H1 (cell line): ENCODE measurements at places on chromosomes 1 and 21. TPM values are rescaled to one million over a fixed set of nuclear protein-coding genes. Genes with fewer than 3 reads are reported as not detected.
A peak's percentile ranks its signal among the peaks of the same experiment; 100 is the strongest.

DNA sequence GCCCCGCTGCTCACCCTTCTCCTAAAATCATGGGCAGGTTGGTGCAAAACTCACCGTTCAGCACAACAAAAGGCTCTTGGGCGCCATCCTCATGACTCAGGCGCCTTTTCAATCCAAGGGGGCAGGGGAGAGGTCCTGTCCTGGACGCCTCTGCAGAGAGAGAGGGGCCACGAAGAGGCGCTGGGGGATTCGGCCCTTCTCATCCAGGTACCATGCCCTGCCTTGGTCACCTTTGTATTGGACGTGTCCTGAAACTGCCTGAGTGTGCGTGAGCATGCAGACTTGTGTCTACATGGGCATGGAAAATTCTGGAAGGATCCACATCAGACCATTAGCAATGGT is 53.5 kb downstream of the SLC37A1 start:
- no peak overlapping the region for H3K27ac ChIP-seq
- H3K36me3 ChIP-seq: peaks cover 10% of the 10 kb centered on the region; the same call in 1 of the 2 replicates
- H3K4me3 ChIP-seq: no peak overlapping the region
- H3K27me3 ChIP-seq: no peaks in the 10 kb centered on the region

DNA sequence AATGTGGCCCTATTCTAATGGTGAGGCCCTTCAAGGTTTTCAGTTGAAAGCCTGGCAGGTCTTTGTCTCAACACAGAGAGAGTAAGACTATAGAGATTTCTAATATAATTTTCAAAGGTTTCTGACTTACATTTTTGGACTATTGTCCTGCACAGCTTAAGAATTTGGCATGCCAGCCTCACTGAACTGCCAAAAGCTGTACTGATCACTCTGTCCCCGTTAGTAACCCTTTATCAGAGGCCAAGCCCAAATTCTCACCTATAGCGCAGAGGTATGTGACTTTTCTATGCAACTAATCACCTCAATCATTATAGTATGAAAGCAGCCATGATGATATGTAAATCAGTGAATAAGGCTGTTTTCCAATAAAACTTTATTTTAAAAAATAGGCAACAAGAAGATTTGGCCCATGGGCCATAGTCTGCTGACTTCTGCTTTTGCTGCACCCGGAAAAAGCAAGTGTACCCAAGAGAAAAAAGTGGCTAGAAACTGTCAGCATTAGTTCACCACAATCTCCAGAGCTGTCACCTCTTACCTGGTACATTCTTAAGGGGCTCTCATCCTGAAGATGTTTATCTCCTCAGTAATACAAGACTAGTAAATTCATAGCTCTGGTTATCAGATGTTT is 85.4 kb downstream of the PIGK start:
- H3K4me1 ChIP-seq: no peaks in the 10 kb centered on the region
- H3K27me3 ChIP-seq: no peaks in the 10 kb centered on the region
- H3K27ac ChIP-seq: no peak overlapping the region
- H3K36me3 ChIP-seq: no peaks in the 10 kb centered on the region
- H3K4me3 ChIP-seq: no peak overlapping the region
- DNase-seq: no peak

DNA sequence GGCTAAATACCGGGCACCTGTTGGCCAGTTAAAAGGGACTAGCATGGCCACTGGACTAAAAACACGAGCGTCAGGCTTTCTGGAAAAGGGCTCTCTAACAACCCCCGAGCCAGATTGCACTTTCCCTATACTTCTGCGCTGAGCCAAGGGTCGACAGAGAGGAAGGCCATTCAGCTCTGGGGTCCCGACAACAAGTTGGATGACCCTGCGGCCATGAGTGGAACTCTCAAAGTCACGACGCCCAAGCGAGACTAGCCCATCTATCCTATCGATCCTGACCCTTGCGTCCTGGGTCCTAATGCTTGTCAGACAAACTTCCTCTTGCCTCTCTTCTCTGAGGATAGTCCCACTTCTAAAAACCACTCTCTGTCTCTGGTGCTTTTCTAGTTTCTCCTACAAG is 99.9 kb upstream of the PRDX6 start:
- no peak overlapping the region for H3K27ac ChIP-seq
- no peaks in the 10 kb centered on the region for H3K27me3 ChIP-seq
- no peak for DNase-seq
- no peak overlapping the region for H3K4me3 ChIP-seq

- H3K4me1 ChIP-seq: no peaks in the 10 kb centered on the region
- DNase-seq: no peak
- H3K4me3 ChIP-seq: no peak overlapping the region
- H3K36me3 ChIP-seq: no peaks in the 10 kb centered on the region
Measured at GRCh38 chr21:25838809-25839208, 104.0 kb downstream of the GABPA start.

GRCh38 chr1:44013949-44014348 is 17.3 kb downstream of the SLC6A9 start:
- no peaks in the 10 kb centered on the region for H3K27me3 ChIP-seq
- H3K36me3 ChIP-seq: no peaks in the 10 kb centered on the region
- no peak for DNase-seq
- H3K4me3 ChIP-seq: no peak overlapping the region
- H3K4me1 ChIP-seq: no peaks in the 10 kb centered on the region
- H3K27ac ChIP-seq: no peak overlapping the region

DNA sequence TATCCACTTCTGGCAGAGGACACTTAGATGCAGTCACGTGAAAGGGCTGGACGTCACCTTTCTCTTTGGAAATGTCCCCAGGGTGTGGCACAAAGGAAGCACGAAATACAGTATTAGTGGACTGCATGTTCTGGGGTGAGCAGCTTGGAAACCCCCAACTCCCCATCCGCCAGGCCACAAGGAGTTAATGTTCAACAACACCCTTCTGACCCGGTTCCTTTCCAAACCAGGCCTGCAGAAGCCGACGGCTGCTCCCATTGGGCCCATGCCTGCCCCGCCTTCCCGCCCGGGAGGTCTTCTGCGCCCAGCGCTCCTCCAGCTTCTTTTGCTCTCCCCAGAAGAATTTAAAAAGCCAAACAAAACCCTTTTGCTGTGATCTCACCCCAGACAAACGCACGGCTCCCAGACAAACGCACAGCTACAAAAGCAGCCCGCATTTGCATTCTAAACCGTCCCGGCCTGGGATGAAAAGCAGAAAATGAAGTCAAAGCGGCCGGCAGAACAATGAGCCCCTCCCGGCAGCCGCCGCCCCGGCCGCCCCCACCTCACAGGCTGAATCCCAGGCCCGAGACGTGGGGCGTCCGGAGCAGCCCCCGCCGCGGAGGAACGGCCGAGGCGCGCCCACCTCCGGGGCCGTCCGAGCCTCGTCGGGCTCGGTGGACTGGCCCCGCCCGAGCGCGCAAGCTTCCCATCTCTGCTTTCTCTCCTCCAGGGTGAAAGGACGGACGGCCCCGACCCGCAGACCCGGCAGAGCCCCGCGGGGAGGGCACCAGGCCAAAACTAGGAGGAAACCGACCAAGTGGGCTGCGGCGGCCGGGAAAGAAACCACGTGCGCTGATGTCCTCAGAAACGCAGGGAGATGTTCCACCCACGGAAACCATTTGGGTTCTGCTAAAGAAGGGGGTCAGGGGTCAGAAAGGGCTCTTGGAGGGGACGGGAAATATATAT is 101.9 kb downstream of the PLPP3 start:
- H3K36me3 ChIP-seq: no peaks in the 10 kb centered on the region
- peak overlapping the region; percentile 30 for H3K4me3 ChIP-seq
- H3K4me1 ChIP-seq: peaks cover 4% of the 10 kb centered on the region

- peak overlapping the region; percentile 85 for H3K4me3 ChIP-seq
- peaks cover 39% of the 10 kb centered on the region for H3K4me1 ChIP-seq
- H3K27ac ChIP-seq: no peak overlapping the region
- no peaks in the 10 kb centered on the region; the same call in 1 of the 2 replicates for H3K36me3 ChIP-seq
Measured at GRCh38 chr1:114154146-114154962, 685 bp upstream of the SYT6 start.

GRCh38 chr1:199405634-199406196 is 621.8 kb upstream of the NR5A2 start:
- peaks cover 1% of the 10 kb centered on the region for H3K27me3 ChIP-seq
- no peak overlapping the region for H3K27ac ChIP-seq
- DNase-seq: no peak

DNA sequence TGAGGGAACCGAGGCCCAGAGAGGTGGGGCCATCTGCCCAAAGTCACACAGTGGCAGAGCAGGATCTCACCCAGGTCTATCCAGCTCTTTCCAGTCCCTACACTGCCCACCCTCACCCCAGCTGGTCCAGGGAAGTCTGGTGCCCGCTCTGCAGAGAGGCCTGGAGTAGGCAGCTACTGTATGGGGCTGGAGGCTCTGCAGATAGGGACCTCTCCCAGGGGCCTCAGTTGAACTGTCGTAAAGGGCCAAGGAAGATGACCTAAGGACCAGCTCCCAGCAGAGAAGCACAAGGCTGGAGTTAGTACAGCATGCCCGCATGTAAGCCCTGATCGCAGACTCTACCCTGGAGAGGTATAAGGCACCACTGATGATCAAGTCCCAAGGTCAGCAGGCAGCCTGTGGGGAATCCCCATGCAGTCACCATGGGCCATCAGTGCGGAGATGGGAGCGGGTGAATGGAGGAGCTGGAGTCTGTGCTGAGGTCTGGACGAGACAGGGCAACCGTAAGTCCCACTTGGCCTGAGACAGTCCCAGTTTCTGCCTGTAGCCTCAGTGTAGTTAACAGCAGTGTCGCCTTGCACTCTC is 320.2 kb downstream of the MATN1 start:
- no peaks in the 10 kb centered on the region for H3K27me3 ChIP-seq
- no peaks in the 10 kb centered on the region for H3K36me3 ChIP-seq
- no peak overlapping the region for H3K27ac ChIP-seq
- DNase-seq: no peak
- H3K4me1 ChIP-seq: no peaks in the 10 kb centered on the region

- peaks cover 15% of the 10 kb centered on the region for H3K36me3 ChIP-seq
- H3K27ac ChIP-seq: peak overlapping the region; percentile 81
- H3K4me3 ChIP-seq: no peak overlapping the region
- H3K27me3 ChIP-seq: no peaks in the 10 kb centered on the region
Measured at GRCh38 chr1:56534130-56534651, 45.2 kb downstream of the PLPP3 start.

GRCh38 chr21:17921579-17922530 is 102.7 kb upstream of the C21orf91 start:
- DNase-seq: no peak
- H3K4me1 ChIP-seq: no peaks in the 10 kb centered on the region
- no peaks in the 10 kb centered on the region for H3K36me3 ChIP-seq
- H3K27me3 ChIP-seq: no peaks in the 10 kb centered on the region
- no peak overlapping the region for H3K4me3 ChIP-seq

DNA sequence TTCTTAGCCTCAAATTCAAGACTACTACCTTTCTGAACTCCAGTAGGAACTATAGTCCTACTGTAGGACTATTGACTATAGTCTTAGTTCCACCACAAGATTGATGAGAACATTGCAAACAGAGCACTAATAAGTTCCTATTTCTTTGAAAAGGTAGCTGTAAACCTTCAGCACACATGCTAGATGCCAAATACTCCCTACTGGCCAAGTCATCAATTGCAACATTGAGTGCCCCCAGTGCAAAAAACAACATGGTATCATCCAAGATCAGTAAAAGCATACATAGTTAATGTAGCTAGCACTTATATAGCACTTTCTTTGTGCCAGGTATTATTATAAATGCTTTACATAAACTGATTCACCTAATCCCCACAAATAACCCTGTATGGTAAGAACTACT is 99.8 kb downstream of the MRPL39 start:
- DNase-seq: no peak
- H3K4me1 ChIP-seq: no peaks in the 10 kb centered on the region
- H3K4me3 ChIP-seq: no peak overlapping the region

DNA sequence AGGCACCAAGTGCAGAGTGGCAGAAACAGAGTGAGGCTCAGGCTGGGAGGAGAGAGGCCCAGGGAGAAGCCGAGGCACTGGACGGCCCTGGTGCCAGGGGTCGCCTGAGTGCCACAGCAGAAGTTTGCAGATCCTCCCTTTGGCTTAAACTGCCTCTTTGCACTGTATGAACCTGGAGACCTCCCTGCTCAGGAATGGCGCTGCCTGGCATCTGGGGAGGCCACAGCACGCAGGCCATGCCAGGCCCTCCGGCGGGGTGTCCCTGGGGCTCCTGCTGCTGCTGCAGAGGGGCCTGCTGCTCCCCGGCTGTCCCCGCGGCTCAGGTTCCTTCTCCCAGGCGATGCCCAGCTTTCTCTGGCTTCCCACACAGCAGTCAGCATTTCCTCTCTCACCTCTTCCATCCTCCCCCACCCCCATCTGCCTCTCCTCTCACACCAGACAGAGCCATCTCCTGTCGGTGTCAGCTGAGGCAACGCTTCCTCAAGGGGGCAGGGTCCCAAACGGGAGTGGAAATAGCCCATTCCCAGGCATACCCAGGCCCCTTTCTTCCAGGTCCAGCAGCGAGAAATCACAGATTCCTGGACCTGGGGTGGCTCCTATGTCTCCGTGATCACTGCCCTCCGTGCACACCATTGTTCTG is 35.2 kb downstream of the SYT6 start:
- peaks cover 10% of the 10 kb centered on the region for H3K4me1 ChIP-seq
- no peak overlapping the region for H3K4me3 ChIP-seq
- no peaks in the 10 kb centered on the region for H3K27me3 ChIP-seq

GRCh38 chr21:14557413-14557812 is 11.3 kb upstream of the SAMSN1 start:
- no peaks in the 10 kb centered on the region for H3K4me1 ChIP-seq
- H3K4me3 ChIP-seq: no peak overlapping the region
- no peak for DNase-seq
- no peaks in the 10 kb centered on the region for H3K36me3 ChIP-seq
- H3K27me3 ChIP-seq: no peaks in the 10 kb centered on the region

DNA sequence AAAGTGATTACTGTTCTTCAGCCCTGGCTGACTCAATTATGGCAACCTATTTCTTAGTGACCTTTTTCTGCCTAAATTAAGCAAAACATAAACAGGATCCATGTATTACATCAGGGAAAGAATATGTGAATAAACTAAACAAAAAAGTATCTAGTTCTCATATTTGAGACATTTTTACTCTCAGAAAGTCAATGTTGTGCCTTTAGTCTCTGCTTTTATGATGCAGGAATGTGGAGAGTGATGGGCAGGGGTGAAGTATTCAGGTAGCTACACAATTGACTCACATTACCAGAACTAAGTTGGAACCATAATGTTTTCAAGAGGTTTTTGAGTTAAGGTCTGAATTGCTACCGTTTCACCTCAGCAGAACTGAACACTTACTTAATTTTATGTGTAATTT is 462.7 kb upstream of the CXADR start:
- no peak overlapping the region for H3K27ac ChIP-seq
- H3K4me1 ChIP-seq: peaks cover 4% of the 10 kb centered on the region
- H3K4me3 ChIP-seq: no peak overlapping the region
- no peak for DNase-seq

DNA sequence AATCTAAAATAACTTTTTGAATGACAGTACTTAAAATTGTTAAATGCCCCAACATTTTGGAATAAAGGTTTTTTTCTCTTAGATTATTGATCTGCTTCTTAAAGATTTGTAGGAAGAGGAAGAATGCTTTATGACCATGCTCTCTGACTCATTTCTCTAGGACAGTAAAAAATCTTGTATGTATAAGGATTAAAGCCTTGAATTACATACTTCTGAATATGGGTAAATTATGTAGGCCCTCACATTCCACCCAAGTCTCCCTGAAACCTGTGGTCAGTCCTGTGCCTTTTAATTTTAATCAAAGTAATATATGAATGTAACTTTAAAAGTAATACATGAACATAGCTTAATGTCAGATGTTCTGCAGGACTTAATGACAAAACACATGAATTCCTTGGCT is 50.5 kb downstream of the ABCD3 start:
- no peaks in the 10 kb centered on the region for H3K27me3 ChIP-seq
- no peak overlapping the region for H3K27ac ChIP-seq
- no peaks in the 10 kb centered on the region for H3K36me3 ChIP-seq
- no peak for DNase-seq

The PEAR1 gene
- total RNA-seq: 0.71 and 0.82 TPM in 2 replicates

The LRRC38 gene
- total RNA-seq: 0.38 and 0.63 TPM in 2 replicates

The PEX19 gene
- total RNA-seq: 80.2 TPM in 2 replicates

The TESK2 gene
- total RNA-seq: 10.9 and 12.6 TPM in 2 replicates

The OR6K3 gene
- total RNA-seq: not detected in 2 replicates

The SYT11 gene
- total RNA-seq: 9.6 and 9.7 TPM in 2 replicates

The ANKRD35 gene
- 2.2 and 3.0 TPM in 2 replicates for total RNA-seq
